ENCODE measurements at places on chromosomes 4 and X.

DNA sequence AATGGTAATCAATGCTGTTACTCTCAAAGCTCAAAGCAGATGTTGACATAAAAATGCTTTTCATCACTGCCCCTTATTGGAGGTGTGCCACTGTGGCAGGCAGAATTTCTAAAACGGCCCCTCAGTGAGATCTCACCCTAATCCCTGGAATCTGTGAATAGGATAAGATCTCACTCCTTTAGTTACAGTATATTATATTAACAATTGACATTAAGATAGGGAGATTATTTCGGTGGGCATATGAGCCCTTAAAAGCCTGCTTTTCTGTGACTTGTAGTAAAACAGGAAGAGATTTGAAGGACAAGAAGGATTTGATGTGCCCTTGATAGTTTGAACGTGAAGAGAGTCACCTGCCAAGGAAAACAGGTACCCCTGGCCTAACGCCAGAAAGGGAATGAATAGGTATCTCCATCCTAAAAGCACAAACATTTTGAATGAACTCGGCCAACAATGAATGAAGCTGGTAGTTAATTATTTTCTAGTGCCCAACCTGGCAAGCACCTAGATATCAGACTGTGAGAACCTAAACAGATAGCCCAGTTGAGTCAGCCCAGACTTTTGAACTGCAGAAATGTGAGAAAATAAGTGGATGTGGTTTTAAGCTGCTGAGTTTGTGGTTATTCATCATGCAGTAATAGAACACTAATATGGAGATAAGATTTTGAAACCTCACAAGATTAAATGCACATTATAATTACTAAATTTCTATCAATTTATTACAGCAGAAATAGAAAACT lies 881.6 kb downstream of the PCDH18 start:
- no peak for DNase-seq
- no peak overlapping the region for H3K27ac ChIP-seq
- H3K4me3 ChIP-seq = no peak overlapping the region
- no peaks in the 10 kb centered on the region for H3K4me1 ChIP-seq

DNA sequence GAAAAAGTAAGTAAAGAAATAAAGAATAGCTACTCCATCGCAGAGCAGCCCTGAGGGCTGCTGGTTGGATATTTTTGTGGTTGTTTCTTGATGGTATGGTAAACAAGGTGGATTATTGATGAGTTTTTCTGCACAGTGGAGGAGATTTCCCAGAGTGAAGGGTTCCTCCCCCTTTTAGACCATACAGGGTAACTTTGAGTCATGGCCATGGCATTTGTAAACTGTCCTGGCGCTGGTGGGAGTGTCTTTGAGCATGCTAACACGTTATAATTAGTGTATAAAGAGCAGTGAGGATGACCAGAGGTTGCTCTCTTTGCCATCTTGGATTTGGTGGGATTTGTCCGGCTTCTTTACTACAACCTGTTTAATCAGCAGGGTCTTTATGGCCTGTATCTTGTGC lies 128.2 kb downstream of the ASMT start:
- DNase-seq = no peak
- no peak overlapping the region for H3K27ac ChIP-seq

- no peak for DNase-seq
- no peaks in the 10 kb centered on the region for H3K36me3 ChIP-seq
- H3K4me1 ChIP-seq = no peaks in the 10 kb centered on the region
- H3K27ac ChIP-seq = no peak overlapping the region
- no peak overlapping the region for H3K4me3 ChIP-seq
These were observed 429.6 kb downstream of the RAB28 start for GRCh38 chr4:13054420-13054970.

- H3K4me3 ChIP-seq = no peak overlapping the region
- H3K27ac ChIP-seq = no peak overlapping the region
- no peaks in the 10 kb centered on the region for H3K4me1 ChIP-seq
- no peak for DNase-seq
These were observed 12.3 kb downstream of the GPC4 start for GRCh38 chrX:133402830-133403625.

GRCh38 chrX:23811108-23811651 lies 28.2 kb downstream of the SAT1 start:
- no peaks in the 10 kb centered on the region for H3K27me3 ChIP-seq
- H3K36me3 ChIP-seq = no peaks in the 10 kb centered on the region
- peak overlapping the region; percentile 33 for H3K27ac ChIP-seq

- H3K27me3 ChIP-seq = no peaks in the 10 kb centered on the region
- no peak for DNase-seq
- H3K27ac ChIP-seq = no peak overlapping the region
- H3K4me1 ChIP-seq = no peaks in the 10 kb centered on the region
- no peaks in the 10 kb centered on the region for H3K36me3 ChIP-seq
- H3K4me3 ChIP-seq = no peak overlapping the region
These were observed 147.5 kb downstream of the DLG3 start for GRCh38 chrX:70592091-70592490.

DNA sequence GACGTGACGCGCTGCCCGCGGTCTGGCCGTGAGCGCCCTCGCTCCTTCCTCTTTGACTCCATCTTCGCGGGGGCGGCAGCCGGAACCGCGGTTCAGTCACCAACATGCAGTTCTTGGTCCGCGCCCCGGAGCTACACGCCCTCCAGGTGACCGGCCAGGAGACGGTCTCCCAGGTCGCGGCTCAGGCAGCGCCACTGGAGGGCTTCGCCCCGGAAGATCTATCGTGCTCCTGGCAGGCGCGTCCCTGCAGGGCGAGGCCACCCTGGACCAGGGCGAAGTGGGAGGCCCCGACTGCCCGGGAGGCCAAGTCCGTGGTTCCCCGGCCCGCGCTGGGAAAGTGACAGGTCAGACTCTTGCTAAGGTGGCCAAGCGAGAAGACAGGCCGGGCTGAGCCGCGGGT lies 2.9 kb downstream of the TRIML2 start:
- no peaks in the 10 kb centered on the region for H3K36me3 ChIP-seq
- H3K27me3 ChIP-seq = peaks cover 11% of the 10 kb centered on the region
- no peak overlapping the region for H3K4me3 ChIP-seq
- H3K27ac ChIP-seq = no peak overlapping the region

DNA sequence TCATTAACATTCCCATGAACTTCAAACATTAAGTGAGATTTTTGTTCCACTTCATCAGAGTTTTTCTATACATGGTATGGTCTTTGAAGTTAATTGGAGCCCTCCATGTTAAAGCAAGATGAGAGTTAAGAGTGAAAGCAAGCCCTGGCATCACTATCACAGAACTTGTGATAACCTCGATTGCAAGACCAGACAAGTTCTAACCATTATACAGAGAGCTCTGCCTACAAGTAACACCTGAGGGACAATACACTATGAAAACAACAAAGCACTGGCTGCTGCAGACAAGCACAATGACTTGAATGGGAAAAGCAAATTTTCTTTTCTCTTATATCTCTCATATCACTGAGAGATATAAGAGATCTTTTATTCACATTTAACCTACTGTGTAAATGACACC lies 126.6 kb upstream of the GYPA start:
- H3K4me3 ChIP-seq = no peak overlapping the region
- no peak overlapping the region for H3K27ac ChIP-seq
- no peaks in the 10 kb centered on the region for H3K4me1 ChIP-seq

- no peaks in the 10 kb centered on the region for H3K27me3 ChIP-seq
- no peak overlapping the region for H3K27ac ChIP-seq
- DNase-seq = no peak
- H3K4me3 ChIP-seq = no peak overlapping the region
These were observed 47.7 kb downstream of the KLF8 start for GRCh38 chrX:56279863-56280262.

DNA sequence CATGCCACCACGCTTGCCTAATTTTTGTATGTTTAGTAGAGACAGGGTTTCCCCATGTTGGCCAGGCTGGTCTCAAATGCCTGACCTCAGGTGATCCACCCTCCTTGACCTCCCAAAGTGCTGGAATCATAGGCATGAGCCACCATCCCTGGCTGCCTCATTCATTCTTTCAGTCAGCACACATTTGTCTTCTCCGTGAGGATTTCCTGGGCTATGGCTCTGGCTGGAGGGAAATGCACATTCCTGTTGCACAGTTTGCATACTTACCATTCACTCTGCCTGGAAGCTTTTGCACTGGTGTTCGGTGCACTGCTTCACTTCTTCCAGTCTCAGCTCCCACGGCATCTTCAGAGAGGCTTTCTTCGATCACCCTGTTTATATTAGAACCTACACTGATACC lies 267.8 kb downstream of the STIM2 start:
- no peak overlapping the region for H3K4me3 ChIP-seq
- no peaks in the 10 kb centered on the region for H3K36me3 ChIP-seq
- H3K4me1 ChIP-seq = no peaks in the 10 kb centered on the region
- no peak overlapping the region for H3K27ac ChIP-seq
- H3K27me3 ChIP-seq = peaks cover 4% of the 10 kb centered on the region

GRCh38 chrX:46849933-46850332 lies 13.1 kb downstream of the RP2 start:
- no peaks in the 10 kb centered on the region for H3K36me3 ChIP-seq
- no peak overlapping the region for H3K4me3 ChIP-seq
- H3K4me1 ChIP-seq = no peaks in the 10 kb centered on the region
- H3K27me3 ChIP-seq = no peaks in the 10 kb centered on the region
- H3K27ac ChIP-seq = no peak overlapping the region
- DNase-seq = no peak

GRCh38 chr4:31598639-31599038 lies 878.5 kb downstream of the PCDH7 start:
- DNase-seq = no peak
- no peaks in the 10 kb centered on the region for H3K36me3 ChIP-seq
- no peak overlapping the region for H3K4me3 ChIP-seq
- H3K4me1 ChIP-seq = no peaks in the 10 kb centered on the region
- H3K27ac ChIP-seq = no peak overlapping the region
- H3K27me3 ChIP-seq = no peaks in the 10 kb centered on the region

DNA sequence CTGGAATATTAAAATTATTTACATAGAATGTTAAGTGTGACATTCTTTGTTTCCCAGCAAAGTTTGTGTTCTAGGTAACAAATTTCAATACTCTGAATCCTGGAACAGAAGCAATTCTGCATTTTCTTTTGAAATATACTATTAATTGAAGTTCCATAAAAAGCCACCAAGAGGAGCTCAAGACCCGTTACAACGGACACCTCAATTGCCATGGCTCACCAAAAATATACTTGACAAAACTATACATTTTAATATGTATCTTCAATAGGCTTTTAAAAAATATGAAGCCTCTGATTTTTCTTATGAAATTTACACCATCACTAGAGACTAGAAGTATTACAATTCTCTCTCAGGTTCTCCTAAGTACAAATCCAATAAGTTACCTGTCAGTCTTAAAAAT lies 111.4 kb downstream of the NYX start:
- H3K27me3 ChIP-seq = no peaks in the 10 kb centered on the region
- H3K27ac ChIP-seq = no peak overlapping the region
- peaks cover 8% of the 10 kb centered on the region for H3K4me1 ChIP-seq
- DNase-seq = no peak
- H3K4me3 ChIP-seq = no peak overlapping the region
- no peaks in the 10 kb centered on the region for H3K36me3 ChIP-seq

DNA sequence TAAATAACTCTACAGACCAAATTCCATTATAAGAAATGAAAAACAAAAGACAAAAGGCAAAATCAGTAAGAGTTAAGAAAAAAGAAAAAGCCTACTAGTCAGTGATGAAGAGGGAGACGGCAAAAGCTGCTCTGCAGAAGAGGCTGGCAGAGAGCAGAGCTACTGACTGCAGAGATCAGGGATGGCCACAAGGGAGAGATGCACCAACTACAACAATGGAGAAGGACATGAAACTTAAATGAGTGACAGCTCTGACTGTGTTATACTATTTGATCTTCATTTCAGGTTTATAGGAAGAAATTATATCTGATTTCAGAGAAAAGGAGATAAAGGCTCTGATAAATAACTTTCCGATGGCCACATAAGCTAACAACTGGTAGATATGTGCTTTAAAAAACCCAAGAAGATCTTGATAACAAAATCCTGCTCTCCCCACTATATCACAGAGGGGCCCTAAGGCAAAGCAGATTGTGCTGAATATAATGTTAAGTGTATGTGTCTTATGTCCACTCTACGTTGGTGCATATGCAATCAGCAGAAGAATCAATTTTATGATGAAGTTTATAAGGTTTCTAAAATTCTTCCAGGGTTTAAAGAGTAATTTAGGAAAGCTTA lies 58.4 kb upstream of the COX18 start:
- H3K27me3 ChIP-seq = no peaks in the 10 kb centered on the region
- peaks cover under 1% of the 10 kb centered on the region for H3K4me1 ChIP-seq
- peaks cover 60% of the 10 kb centered on the region for H3K36me3 ChIP-seq

- peaks cover 23% of the 10 kb centered on the region for H3K4me1 ChIP-seq
- DNase-seq = peak; percentile 26
- peaks cover 45% of the 10 kb centered on the region for H3K27me3 ChIP-seq
- no peak overlapping the region for H3K27ac ChIP-seq
- H3K36me3 ChIP-seq = no peaks in the 10 kb centered on the region
These were observed 26.6 kb upstream of the MAN2B2 start for GRCh38 chr4:6548201-6548881.

- H3K36me3 ChIP-seq = no peaks in the 10 kb centered on the region
- no peak overlapping the region for H3K27ac ChIP-seq
- no peaks in the 10 kb centered on the region for H3K4me1 ChIP-seq
- H3K27me3 ChIP-seq = no peaks in the 10 kb centered on the region
- H3K4me3 ChIP-seq = no peak overlapping the region
These were observed 258.6 kb upstream of the AGTR2 start for GRCh38 chrX:115911967-115912366.

DNA sequence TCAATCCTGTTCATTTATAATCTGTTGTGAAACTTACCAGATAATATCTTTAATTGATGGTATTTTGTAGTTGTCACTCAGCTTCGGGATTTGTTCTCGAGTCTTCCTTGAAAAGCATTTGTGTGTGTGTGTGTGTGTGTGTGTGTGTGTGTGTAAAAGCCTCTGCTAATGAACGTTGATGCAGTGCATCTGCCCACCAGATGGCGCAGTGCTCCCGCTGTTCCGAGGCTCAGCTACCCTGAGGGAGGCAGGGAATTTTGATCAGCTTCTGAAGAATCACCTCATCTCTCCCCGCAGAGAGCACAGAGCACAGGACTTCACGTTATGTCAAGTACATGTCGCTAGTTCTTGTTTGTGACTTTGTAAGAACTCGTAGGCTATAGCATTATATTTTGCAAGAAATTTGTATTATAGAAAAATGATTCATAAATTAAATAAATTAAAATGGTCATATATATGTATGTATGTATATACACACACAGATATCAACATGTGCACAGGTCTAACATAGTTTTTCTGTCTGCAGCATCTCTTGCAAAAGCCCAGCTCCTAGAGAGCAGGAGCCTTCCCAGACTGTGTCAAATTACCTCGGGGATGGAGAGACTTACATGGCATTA lies 316.7 kb upstream of the IGFBP7 start:
- peaks cover 3% of the 10 kb centered on the region for H3K27me3 ChIP-seq
- H3K36me3 ChIP-seq = no peaks in the 10 kb centered on the region
- DNase-seq = peak; percentile 55
- H3K27ac ChIP-seq = no peak overlapping the region
- H3K4me1 ChIP-seq = peaks cover 3% of the 10 kb centered on the region

- peaks cover 16% of the 10 kb centered on the region for H3K4me1 ChIP-seq
- DNase-seq = peak; percentile 56
- no peaks in the 10 kb centered on the region for H3K27me3 ChIP-seq
- H3K4me3 ChIP-seq = no peak overlapping the region
- H3K27ac ChIP-seq = peak overlapping the region; percentile 80
These were observed 65.3 kb upstream of the SHISA3 start for GRCh38 chr4:42331914-42332368.

GRCh38 chr4:117425636-117426035 lies 340.3 kb upstream of the TRAM1L1 start:
- no peak overlapping the region for H3K27ac ChIP-seq
- no peaks in the 10 kb centered on the region for H3K27me3 ChIP-seq
- DNase-seq = no peak
- no peaks in the 10 kb centered on the region for H3K36me3 ChIP-seq
- no peaks in the 10 kb centered on the region for H3K4me1 ChIP-seq

- peaks cover 95% of the 10 kb centered on the region for H3K27me3 ChIP-seq
- H3K36me3 ChIP-seq = no peaks in the 10 kb centered on the region
- no peak overlapping the region for H3K27ac ChIP-seq
These were observed 130.0 kb downstream of the CPZ start for GRCh38 chr4:8722556-8722955.
